Activated naive CD4-positive, alpha-beta T cell treated with anti-CD3 and anti-CD28 coated beads, Interleukin-2, amount 50 U/mL, for 16 hours (primary cell): ENCODE measurements at places on chromosomes 4 and X.

DNA sequence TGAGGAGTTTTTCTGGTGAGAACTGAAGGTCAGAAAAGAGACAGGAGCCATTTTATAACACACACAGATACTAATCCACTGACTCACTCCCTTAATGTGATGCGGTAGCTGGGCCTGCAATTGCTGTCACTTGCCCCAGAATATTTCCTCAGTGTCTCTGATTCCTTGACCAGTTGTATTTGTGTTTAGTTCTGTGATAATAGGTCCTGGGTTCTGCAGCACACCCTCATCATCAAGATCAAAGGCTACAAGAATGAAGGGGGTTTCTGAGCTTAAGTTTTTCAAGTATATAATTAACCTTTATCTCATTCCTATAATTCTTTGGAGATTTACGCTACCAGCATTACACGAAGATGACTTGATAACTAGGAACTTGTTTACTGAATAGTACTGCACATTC lies 576.5 kb upstream of the CPXCR1 start:
- DNase-seq = no peak

GRCh38 chrX:67353651-67354370 lies 190.0 kb upstream of the AR start:
- DNase-seq = no peak

DNA sequence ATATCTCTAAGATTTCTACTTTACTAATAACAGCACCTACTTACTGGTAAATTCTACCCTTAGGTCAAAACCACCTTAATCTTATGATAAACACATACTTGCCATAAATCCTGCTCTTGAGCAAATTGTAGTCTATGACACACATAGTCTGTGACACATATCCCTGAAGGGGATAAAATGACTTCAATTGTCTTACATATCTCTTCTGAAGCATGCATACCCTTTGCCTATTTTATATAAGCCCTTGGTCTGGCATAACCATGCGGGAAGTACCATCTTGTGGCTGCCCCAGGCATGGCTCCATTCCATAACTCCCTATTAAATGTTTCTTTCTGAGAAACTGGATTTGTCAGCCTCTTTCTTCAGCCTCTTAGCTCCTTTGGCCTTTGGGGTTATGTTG lies 248.9 kb downstream of the SLC7A11 start:
- DNase-seq = no peak

DNA sequence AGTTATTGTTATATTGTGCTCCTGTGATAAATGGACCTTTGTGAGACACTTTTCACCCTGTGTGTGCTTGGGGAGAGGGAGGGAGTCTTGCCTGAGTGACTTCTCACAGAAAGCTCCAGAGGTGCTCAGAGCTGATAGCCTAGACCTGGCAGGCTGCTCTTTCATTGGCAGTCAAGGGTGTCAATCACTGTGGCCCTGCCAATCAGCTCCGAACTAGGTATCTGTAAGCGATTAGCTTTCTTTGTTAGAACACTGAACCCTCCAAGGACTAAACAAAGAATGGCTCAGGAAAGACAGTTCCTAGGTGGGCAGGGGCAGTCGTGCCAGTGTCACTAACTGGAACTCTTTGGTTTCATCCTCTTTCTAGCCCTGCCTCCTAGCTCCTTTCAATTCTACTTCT lies 2.7 kb upstream of the NALF2 start:
- no peak for DNase-seq

GRCh38 chr4:122027203-122027602 lies 75.3 kb upstream of the TRPC3 start:
- no peak for DNase-seq

DNA sequence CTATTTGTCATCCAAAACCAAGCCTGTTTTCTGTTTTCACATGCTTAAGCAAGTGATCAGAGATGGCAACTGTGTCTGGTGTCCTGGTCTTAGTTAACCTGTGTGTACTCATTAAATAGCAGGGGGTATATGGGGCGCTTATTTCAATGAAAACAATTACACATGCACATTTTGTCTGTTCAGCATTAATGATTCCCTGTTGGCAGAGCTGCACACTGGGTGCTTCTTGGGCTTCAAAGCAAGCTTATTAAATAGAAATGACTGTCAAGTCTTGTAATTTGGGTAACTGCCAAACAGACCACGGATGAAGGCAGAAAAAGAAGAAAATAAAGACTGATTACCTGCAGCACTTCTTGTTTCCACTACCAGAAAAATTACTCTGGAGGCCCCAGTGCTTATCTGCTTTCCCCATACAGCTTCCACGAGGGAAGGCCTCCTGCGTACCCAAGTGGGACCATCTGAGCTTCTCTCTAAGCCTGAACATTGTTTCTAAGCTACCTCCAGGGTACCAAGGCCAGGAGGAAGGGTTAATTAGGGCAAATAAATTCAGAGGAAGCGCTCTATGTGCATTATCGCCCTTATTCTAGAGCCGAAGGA lies 107.2 kb upstream of the TBL1X start:
- DNase-seq = no peak

DNA sequence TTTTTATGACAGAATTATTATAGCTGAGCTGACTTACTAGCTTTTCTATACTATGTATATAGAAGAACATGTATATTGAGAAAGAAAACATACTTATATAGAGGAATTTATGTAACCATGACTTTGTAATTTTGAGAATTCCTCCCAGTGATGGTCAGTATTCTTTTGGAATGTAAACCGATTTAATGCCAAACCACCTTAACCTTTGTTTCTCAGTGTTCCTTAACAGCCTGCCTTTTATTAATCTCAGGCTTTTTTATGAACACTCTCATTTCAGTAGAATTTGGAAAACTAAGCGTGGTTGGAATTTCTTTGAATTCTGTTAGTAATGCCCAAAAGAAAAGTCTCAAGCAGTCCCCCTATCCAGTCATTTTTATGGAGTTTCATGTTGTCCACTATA lies 47.0 kb downstream of the MOSPD2 start:
- DNase-seq = no peak

DNA sequence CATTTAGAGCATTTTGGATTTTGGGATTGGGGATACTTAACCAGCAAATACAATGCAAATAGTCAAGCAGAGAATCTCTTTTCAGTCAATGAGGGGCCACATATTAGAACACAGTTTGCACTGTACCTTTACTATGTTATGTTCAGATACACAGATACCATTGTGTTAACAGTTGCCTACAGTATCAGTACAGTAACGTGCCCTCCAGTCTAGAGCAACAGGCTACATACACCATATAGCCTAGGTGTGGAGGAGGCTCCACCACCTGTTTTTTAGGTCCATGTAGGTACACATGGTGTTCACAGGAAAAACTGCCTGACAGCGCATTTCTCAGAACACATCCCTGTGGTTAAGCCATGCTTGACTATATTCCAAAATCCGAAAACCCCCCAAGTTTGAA lies 9.1 kb downstream of the GRPEL1 start:
- DNase-seq = no peak

GRCh38 chrX:17882680-17883079 lies 21.6 kb upstream of the RAI2 start:
- DNase-seq = no peak

GRCh38 chrX:108268434-108269080 lies 169.7 kb downstream of the COL4A6 start:
- DNase-seq = no peak

- DNase-seq = no peak
Measured at GRCh38 chr4:174505892-174506291, 16.4 kb downstream of the HPGD start.

DNA sequence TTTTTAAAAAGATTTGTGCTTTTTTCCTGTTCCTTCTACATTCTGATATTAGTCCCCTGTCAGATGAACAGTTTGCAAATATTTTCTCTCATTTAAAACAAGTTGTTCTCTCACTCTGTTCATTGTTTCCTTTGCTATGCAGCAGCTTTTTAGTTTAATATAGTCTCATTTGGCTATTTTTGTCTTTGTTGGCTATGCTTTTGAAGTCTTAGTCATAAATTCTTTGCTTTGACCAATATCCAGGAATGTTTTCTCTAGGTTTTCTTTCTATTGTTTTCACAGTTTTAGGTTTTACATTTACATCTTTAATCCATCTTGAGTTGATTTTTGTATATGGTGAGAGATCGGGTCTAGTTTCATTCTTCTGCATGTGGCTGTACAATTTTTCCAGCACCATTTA lies 136.8 kb downstream of the TET2 start:
- DNase-seq = no peak

DNA sequence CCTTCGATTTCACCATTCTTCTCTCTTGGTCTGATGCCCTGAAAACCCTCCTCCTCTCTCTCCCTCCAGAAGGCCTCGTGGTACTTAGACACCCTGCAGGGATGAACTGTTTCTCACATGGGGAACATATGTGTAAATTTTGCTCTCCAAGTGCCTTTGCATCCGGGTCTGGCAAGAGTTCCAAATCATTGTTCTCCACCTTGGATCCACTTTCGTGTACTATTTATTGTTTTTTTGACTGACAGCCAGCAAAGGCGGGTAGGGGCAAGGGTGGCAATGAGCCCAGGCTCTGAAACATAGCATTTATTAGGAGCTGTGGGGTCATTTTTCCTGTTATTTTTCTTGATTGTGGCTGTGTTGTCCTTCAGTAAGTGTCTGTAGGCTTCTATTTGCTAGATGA lies 81.7 kb downstream of the RTL5 start:
- no peak for DNase-seq
